ENCODE measurements at places on chromosomes 2 and 18.

DNA sequence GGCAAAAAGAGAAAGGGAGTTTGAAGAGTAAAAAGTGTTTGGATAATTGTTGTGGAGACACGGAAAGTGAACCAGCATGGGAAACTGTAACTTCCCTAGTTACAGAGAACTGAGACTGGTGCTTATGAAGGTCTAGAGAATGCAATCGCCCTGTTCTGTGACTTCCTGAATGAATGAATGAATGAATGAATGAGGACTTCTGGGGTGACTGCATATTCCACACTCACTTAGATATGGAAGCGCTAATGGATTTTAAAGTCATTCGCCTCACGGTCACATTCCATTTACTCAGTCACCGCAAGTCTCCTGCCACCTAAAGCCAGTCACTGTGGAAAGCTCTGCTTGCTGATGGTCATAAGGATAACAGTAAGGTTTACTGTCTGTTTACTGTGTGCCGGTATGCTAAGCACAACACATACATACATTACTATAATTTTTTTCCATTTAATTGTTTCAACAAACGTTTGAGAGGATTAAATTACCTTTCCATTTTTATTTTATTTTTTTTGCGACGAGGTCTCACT lies 138.2 kb downstream of the CABLES1 start:
- no peak for DNase-seq

- no peak for DNase-seq
Measured at GRCh38 chr18:3885209-3885792, 435.3 kb downstream of the TGIF1 start.

- no peak for DNase-seq
Measured at GRCh38 chr2:96463119-96463518, 42.0 kb downstream of the NEURL3 start.

- no peak for DNase-seq
Measured at GRCh38 chr18:79851489-79851888, 53.8 kb downstream of the KCNG2 start.

DNA sequence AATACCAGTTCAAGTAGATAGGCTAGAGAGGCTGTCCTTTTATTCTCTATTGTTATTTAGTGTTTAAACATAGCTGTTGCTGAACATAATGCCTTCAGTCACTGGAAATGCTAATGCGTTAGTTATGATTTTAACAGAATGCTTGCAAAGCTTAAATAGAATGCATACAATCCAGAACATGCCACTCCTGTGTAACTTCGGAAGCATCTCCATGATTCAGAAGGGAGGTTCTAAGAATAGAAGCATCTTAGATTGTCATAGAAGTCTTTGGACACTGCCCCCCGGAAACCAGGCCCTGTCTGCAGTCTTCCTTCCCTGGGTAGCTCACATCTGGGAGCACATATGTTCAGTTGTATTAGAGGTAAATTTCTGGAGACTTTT lies 73.2 kb downstream of the ZNF532 start:
- DNase-seq: no peak

GRCh38 chr2:148554459-148555247 lies 89.9 kb upstream of the EPC2 start:
- no peak for DNase-seq

- no peak for DNase-seq
Measured at GRCh38 chr2:182132605-182133004, 147.0 kb downstream of the PPP1R1C start.

- DNase-seq: no peak
Measured at GRCh38 chr18:10689236-10690034, 163.6 kb downstream of the NAPG start.

- DNase-seq: no peak
Measured at GRCh38 chr18:26556573-26556972, 8.2 kb upstream of the KCTD1 start.

DNA sequence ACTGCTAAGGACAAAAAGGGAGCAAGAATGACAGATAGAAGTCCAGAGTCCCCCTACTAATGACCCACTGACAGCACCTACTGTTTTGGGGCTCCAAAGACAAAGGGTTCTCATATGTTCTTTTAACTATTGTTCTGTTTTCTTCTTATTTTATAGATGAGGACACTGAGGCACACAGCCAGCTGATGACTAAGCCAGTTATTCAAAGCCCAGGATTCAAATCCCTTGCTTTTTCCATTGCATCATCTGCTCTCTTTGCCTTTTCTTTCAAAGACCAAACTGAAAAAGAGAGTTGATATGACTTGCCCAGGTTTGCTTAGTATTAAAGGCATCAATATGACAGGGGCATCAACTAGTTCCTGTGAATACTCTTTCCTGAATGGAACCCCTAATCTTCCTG lies 299.8 kb downstream of the LRATD1 start:
- no peak for DNase-seq

DNA sequence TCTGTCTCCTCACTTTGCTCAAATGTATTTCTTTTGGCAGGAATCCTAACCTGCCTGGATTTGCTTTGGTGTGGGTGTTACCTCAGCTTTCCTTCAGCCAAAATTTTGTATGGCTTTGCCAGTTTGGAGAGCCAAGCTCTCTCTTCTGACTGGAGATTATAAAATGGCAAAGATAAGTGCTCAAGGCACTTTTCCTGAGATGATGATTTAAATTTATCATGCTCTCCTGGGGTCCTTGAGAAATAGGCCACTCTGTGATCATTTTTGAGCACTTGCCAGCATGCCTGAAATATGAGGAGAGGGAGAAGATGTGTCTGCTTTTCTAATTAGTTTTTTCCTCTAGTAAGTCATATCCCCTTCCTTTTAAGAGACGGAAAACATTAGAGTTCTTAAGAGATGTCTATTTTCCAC lies 683.0 kb downstream of the SLC4A3 start:
- DNase-seq: no peak

DNA sequence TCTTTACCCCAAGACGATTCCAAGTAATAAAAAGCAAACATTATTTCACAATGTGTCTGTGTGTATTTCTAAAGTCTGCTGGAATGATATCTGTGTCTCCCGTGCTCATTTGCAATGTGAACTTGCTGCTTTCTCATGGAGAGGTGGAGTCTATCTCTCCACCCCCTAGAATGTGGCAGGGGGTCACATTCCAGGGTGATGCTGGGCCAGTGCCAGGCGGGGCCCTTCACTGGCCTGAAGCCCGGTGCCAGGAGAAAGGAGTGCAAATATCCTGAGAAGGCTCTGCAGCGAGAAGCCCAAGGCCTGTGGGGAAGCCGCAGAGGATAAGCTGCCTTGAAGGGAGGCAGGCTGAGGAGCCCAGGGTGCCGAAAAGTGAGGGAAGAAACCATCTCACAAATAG lies 26.8 kb upstream of the LDLRAD4 start:
- DNase-seq: no peak

GRCh38 chr2:230557065-230557464 lies 141.1 kb downstream of the SP100 start:
- no peak for DNase-seq

DNA sequence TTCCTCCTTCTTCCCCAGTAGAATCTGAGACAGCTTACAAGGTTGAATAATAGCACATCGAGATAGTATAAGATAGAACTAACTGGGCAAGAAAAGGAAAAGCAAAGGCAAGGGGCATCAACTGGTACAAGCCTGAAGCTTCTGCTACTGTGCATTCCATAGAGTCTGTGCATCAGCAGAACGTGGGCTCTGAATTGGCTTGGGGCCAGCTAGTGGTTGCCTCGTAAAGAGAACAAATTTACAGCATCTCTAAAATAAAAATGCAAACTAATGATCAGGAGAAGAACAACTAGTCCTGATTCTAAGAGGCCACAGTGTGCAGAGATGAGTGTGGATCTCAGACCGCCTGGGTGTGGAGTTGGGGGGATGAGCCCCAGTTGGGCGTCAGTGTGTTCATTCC lies 36.6 kb downstream of the UPP2 start:
- no peak for DNase-seq

DNA sequence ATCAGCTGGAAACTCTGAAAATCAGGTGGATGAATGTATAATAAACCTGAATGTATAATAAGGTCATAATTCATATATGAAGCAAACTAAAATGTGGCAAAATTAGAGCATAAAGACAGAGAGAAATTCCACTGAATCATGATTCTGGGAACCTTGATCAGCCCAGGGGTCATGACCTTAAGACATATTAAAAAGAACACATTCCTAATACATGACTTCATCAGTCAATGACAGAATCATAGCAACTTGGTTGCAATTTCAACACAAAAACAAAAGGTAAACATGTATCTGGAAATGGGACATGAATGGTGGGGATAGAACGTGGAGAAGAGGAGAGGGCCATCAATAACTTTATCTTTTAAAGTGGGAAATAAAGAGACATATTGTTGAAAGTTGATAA lies 17.6 kb downstream of the AFF3 start:
- DNase-seq: no peak

- DNase-seq: no peak
Measured at GRCh38 chr2:136116813-136117390, 1.0 kb downstream of the CXCR4 start.

DNA sequence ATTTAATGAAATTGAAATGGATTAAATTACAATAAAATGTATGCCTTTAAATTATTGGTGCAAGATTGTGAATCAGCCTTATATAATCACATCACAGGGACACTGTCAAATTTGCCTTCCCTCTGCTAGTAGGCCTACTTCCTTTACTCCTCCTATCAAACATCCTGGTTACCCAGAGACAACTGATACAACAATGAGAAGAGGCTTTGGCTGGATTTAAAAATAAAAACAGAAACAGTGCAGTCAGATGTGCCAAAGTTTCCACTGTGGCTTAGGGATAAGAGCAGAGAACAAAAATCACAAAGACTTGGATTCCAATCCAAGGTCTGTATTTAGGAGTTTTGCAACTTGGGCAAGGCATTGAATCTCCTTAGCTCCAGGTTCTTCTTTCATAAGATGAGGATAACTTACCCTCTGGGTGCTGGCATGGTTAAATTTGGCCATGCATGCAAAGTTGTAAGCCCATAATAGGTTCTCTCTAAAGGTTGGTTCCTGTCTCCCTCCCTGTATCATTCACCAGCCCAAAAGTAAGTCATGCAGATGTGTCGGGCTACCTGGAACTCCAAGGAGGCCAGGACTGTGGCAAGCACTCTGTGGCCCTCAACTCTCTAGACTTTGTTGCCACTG lies 99.3 kb upstream of the LRATD1 start:
- no peak for DNase-seq

GRCh38 chr2:213640738-213641425 lies 356.6 kb downstream of the SPAG16 start:
- DNase-seq: no peak

- no peak for DNase-seq
Measured at GRCh38 chr2:34545486-34546136, 946.5 kb upstream of the FAM98A start.

DNA sequence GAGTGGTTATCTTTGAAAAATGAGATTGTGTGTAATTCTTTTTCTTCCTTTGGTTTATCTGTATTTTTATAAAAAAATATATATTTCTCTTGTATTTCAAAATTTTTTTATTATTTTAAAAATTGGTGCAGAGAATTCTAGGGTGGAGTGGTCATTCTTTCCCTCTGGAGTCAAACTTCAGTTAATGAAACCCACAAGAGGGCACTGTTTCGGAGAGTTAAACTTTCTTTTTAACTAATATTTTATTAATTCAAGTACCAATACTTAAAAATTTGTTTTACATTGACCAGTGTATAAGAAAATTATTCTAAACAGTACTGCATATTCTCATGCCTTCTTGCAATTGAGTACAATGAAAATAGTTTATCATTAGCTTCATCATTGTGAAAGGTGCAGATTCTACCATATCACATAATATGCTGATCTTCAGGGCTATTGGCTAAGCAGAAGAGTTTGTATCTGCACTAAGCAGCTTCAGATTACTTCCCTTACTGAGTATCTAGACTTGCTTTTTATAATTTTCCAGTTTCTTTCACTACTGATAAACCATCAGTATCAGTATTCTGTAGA lies 50.1 kb downstream of the HS1BP3 start:
- DNase-seq: no peak

DNA sequence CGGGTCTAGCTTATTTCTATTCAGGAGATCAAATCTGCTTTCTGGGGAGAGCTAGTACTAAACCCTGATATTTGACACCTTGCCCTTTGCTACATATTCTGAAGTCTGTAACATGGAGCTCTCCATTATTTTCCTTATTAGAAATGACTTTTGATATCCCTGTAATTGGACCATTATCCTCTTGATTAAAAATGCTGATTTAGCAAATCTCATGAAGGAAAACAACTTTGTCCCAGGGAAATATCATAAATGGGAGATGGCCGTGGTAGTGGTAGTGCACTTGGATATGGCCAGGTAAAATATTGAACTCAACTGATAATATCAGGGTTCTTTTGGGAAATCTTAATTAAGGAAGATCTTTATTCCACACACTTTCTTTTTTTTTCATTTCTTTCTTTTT lies 326.5 kb downstream of the RPRM start:
- DNase-seq: no peak

DNA sequence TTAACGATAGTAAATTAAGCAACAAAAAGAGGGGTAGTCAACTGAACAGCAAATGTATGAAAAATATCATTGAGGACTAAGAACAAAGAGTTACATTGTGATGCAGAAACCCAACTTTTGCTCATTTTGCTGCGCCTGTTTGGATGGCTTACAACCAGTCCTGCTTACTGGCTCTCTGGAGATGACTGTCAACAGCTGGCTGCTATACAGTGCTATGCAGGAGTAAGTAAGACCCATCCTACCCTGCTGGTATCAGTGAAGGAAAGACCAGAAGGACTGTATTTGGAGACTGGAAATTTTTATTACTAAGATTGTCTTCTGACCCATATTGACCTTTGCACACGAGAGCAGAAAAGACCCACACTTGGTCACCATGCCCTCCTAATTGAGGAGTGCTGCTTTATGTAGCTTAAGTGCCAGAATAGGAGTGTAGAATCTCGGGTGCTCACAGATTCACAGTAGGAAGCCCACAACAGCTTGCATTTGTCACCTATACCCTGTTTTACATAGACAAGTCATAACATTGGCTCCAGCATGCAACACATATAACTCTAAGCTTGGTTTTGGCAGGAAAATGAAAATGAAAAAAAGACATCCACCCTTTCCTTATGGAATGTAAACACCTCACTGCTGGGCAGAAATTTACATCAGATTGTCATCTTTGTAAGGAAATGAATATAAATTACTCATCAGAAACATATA lies 1915.0 kb upstream of the CELF4 start:
- DNase-seq: no peak

- DNase-seq: no peak
Measured at GRCh38 chr18:66990909-66991308, 387.0 kb upstream of the CDH19 start.

DNA sequence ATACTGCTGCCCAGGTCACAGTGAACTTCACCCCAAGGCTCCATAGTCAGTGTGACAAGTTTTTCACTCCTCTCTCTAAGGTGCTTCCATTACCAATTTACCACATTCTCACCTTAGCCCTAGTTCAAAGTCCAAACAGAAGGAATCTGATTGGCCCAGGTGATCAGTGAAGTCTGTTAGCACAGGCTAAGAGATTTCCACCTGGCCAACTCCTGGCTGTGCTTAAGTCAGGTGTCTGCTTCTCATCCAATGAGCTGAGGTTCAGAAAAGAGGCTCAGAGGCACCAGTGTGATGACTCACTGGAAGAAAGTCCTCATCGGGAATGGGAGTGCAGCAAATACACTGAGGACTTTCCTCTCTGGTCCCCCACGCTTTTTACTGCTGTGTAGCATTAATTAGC lies 164.4 kb upstream of the MGAT5 start:
- no peak for DNase-seq
